PC-3 (cell line): ENCODE measurements at places on chromosomes 6 and 20. TPM values are rescaled to one million over a fixed set of nuclear protein-coding genes. Genes with fewer than 3 reads are reported as not detected.

The FUCA2 gene
- total RNA-seq, result 49.9 and 52.8 TPM in 2 replicates

The VWA7 gene
- total RNA-seq, result 0.98 and 1.9 TPM in 2 replicates

GRCh38 chr20:42254673-42255072 lies 636.5 kb upstream of the CHD6 start:
- no peak for DNase-seq

DNA sequence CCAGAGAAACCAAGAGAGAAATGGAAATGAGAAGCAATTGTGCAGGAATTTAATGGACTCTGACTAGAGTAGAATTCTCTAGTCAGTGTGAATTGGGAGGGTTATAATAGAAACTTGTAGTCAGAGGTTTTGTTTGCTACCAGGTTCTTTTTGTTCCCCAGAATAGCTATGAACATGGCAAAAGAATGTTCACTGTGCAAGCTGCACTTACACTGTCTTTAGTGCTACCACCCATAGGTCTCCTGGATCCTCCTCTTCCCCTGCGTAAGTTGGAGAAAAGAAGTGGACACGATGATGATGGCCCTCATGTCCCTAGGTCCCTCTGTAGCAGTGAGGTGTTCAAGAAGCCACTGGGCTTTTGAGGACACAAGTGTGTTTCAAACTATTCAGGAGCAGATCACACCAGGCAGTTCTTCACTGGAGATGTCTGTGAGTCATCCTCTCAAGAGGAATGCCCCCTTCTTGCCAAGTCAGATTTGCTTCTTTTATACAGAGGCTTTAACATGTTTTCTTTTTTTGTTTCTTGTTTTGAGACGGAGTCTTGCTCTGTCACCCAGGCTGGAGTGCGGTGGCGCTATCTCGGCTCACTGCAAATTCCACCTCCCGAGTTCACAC lies 47.6 kb upstream of the SMIM8 start:
- DNase-seq, result no peak

GRCh38 chr6:163241683-163242082 lies 172.8 kb upstream of the QKI start:
- no peak for DNase-seq
